H7 (cell line): ENCODE measurements at places on chromosomes 5 and 9. TPM values are rescaled to one million over a fixed set of nuclear protein-coding genes. Genes with fewer than 3 reads are reported as not detected.

DNA sequence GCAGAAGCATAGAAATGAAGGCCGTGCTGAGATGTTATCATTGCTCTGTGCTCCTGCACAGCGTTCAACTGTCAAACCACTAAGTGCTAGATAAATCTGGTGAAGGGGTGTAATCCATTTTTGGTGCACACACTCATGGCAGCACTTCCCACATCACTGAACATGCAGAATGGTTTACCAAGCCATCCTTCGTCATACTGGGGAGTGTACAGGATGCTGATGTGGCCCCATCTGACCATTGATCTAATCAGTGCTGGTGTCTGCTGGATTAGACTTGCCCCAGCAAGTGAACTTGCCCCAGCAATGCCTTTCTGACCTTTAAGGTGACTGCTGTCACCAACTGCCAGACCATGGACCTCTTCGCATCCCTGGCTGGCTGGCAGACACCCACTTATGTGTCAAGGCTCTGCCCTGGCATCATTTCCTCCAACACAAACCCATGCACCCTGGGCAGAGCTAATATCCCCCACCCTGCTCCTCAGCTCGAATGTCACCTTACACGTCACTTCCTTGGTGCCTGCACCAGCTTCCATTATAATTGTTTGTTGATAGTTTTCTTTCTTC lies 4.2 kb upstream of the SEMA4D start:
- no peak for DNase-seq

DNA sequence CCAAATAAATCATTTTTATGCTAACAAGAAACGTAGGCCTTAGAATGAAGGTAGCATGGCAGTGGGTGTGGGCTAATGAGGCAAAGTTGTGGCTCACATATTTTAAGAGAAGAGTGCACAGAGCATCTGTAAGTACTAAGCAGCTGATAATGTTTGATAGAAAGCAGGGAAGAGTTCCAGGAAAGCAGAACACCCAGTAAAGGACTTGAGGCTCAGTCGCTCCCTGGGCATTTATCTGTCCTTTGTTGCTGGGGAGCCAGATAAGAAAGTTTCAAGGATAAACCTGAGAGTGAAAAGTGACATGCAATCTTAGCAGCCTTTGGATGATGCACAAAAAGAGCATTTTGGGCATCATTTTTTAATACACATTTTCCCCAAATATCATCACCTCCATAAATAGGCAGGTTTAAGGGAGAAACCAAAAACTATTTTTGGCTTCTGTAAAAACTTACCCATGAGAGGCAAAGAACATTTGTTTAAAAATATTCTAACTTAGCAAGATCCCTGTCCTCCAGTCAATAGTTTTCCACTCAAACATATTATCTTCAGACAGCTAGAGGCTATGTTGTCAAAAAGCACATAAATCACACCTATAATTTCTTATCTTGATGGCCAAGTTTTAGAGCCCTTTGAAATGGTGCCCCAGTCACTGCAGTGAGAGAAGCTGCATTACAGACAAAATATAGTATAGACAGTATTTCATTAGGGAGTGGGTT lies 3.4 kb downstream of the FREM1 start:
- DNase-seq, result no peak

GRCh38 chr9:29806937-29807618 lies 2233.8 kb upstream of the C9orf72 start:
- no peak for DNase-seq

- DNase-seq, result peak; percentile 52
Measured at GRCh38 chr9:132798817-132799790, 79.0 kb downstream of the AK8 start.

DNA sequence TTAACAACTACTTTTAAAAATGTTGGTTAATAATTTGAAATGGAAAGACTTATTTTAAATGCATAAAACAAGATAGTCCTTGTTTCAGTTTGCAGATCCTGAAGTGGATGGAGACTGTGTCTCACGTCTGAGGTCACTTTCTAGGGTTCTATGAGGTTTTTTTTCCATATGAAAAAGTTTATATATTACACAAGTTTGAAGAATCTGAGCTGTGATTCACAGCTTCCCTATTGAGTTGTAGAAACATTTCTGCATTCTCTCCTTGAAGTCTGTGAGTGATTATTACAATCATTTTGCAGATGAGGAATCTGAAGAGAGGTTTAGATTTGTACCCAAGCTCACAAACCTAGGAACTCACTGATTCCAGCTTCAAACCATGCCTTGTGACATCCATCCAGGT lies 442.5 kb upstream of the KLF4 start:
- DNase-seq, result no peak

SPATA31E1 gene
- 0.07 TPM in 1 of 2 replicates, not detected in the other for total RNA-seq
